ENCODE measurements at places on chromosomes 12 and 14.

GRCh38 chr14:34460841-34461240, 1.2 kb downstream of the SPTSSA start:
- DNase-seq = no peak

DNA sequence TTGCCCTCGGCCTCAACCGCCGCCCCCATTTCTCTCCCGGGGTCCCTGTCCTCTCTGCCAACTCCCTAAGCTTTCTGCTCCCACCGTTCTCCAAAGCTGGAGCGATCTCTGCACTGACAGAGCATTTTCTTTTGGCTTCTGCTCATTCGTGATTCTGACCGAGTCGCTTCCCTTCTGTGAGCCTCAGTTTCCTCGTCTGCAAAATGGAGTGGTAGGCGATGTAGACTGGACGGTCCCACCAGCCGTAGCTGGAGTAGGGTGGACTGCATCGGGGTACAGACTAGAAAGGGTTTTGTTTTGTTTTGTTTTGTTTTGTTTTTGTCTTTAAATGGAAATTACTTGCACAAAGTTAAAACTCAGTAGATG, 2.4 kb downstream of the VSX2 start:
- DNase-seq = no peak

DNA sequence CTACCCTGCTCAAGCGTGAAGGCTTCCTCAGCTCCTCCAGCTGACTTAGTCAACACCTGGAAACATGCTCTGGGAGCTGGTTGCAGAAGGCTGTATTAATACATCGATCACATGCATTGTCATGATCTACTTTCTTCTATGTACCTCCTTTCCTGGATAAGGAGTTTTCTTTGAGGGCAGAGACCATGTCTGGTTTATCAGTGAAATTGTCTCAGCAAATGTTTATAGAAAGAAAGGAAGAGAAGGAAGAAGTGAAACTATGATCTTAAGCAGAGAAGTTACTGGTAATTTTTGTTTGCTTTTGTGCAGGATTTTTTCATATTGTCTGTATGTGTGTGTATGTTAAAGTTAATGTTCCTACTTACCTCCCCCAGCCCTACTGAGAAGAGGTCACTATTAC, 4.5 kb downstream of the DYRK4 start:
- DNase-seq = no peak

DNA sequence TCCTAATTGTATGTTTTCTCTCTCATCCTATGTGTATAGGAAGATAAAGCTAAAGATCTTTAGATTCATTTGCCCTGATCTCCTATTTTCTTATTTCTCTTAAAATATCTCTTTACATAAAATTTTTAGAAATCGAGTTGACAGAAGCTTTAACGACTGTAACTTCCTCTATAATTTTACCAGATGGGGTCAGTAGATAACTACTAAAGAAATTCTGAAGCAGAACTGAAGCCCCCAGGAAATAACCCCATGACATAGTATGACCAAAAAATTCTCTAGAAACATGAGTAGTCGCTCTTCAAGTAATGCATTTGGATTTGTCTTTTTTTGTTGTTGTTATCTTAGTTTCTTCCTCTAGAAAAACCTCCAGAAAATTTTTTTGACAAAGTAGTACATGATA, 288.0 kb downstream of the ERC1 start:
- no peak for DNase-seq

- no peak for DNase-seq
Measured at GRCh38 chr12:113270709-113271009, 49.4 kb downstream of the TPCN1 start.

DNA sequence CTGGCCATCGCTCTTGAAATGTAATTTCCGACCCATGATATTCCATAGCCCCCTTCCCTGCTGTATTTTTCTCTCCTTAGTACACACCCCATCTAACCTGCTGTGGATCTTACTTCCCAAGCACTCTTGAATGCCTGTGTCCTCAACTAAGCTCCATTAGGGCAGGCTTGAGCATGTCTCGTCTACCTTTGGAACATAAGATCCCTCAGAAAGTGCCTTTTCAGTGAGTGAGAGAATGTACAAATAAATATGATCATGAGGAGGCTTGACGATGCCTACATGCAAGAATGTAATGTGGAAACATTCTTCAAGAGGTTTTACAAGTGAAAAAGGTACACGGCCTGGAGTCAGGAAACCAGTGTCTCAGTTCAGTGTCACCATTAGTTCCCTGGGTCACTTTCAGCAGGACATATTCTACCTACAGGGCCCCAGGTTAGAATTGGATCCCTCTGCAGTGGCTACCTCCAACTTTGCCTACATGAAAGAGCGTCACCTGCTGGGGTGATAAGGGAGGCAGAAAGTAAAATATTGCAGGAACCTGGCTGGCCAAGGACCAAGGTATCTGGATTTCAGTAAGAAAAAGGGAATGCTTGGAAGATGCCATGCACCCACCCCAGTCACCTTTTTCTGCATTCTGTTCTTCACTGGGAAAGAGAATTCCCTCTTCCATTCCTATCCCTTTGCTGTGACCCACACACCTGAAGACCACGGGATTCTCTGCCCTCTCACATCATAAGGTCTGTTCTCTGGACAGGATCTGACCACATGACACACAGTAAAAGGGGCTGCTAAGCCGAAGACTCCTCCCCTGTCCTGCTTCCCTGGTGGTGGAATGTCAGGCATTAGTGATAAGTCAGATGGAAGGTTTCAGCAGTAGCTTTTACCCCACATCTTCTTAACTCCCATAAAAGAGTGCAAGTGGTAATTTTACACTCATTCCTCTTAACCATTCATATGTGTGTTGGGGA, 24.6 kb upstream of the SERPINA1 start:
- no peak for DNase-seq

DNA sequence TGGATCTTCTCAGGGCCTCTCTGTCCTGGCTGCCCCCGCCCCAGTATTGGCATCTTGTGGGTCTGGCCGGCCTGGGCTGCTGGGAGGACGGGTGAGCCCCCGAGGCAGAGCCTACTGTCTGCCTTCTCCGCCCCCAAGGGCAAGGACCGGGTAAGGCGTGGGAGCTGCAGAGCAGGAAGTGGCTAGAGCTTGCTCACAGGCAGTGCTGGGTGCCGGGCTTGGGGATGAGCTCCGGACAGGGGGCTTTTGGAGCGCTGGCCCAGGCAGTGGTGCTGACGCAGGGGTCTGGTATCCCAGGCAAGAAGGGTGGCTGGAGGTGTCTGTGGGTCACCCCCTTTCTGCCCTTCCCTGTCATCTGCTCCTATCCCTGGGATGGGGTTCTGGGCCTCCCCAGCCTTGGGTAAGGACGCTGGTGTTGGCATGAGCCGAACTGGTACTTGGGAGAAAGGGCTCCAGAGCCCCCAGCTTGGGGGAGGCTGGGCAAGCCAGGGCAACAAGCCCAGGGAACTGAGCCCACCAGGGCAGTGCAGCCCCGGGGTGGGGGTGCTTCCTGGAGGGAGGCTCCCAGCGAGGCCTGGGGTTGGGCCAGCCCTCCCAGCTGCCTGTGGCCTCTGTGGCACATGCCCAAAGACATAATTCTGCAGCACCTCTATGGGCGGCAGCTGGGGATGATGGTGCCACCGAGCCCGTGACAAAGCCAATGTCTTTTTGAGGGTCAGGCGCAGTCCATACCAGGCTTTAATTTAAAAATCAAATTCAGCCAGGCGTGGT, 126.3 kb downstream of the KIF26A start:
- peak; percentile 28 for DNase-seq

DNA sequence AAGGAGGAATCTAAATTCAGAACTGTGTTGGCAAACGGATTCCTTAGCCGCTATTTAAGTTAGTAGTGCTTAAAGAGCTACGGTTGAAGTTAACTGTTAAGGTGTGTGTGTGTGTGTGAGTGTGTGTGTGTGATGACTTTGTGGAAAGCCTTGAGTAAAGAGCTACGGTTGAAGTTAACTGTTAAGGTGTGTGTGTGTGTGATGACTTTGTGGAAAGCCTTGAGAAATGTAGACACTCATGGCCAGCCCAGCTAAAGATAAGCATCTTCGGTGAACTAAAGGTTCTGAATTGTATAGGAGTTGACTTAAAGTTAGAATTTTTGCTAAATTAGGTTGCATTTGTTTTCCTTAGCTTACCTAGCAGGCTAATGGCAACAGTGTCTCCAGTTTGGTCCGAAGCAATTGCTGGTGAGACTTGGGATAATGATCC, 1.4 kb downstream of the KTN1 start:
- DNase-seq = no peak

DNA sequence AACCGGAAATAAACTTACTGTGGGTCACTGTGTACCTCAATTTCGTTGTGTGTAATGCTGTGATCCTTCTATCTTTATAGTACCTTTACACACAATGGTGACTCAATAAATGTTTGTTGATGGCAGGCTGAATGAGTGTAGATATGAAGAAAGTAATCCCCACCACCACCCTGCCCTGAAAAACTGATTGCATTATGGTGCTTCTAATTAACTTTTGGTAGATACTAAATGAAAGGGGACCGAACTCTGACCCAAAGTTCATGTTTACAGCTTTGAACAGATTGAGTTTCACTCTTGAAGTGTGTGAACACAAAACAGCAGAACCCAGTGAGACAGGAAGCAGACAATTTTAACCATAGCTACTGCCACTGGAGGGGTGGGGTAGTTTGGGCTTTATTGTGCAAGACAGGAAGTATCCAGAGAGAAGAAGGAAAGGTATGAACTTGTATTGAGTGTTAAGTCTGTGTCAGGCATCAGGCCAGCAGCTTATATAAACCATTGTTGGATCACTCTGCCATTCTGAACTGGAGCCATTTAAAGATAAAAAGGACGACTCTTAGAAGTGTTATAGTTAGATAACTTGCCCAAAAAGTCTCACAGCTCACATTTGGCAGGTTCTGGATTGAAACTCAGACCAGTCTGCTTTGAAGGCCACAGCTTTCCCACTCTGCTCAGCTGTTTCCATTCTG, 197.0 kb upstream of the AMIGO2 start:
- DNase-seq = peak; percentile 76
